Body of pancreas (tissue), 4 donors: ENCODE measurements at places on chromosomes 12 and 14.
A peak's percentile ranks its signal among the peaks of the same experiment; 100 is the strongest.

GRCh38 chr12:599756-600155 lies 63.5 kb downstream of the NINJ2 start:
- DNase-seq: no peak

DNA sequence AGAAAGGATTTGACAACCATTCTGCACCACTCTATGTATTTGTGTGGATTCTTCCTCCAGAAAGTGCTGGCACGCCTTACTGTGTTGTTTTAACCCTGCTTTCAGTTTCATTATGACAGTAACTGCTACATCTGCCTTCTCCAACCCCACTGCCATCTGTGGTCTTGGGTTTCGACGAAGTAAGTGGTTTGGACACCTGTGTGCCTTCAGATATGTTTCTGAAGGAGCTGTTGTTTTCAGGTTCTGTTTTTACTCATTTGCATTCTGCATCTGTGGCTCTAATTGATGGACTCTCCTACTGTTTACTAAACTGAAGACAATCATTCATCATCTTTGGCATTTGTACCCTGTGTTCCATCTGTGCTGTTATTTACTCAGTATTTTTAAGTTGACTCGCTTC lies 4.1 kb downstream of the TSHR start:
- peak; percentile 11 for DNase-seq

DNA sequence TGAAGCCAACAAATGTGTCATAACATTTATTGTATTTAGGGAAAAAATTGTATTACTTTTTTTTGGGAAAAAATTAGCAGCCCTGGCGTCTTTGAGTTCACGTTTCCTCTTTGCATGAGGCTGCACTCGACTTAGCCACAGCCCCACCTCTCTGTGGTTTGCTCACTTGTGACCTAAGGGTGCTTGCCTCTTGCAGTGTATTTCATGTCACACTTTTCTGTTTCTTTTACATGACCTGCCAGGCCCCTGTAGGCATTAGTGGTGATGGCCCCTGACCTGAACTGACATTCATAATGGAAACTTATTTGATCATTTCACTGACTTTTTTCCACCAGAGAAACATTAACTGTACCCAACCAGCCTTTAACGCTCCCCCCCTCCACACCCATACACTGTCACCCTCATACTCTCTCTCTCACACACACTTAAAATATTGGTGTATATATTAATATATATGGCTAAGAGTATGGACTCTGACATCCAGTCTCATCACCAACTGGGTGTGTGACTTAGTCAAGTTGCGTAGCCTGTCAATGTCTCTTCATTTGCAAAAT lies 122.9 kb downstream of the PRKCH start:
- DNase-seq: no peak

- no peak for DNase-seq
Observed at GRCh38 chr14:78425330-78425729, 255.2 kb downstream of the NRXN3 start.

DNA sequence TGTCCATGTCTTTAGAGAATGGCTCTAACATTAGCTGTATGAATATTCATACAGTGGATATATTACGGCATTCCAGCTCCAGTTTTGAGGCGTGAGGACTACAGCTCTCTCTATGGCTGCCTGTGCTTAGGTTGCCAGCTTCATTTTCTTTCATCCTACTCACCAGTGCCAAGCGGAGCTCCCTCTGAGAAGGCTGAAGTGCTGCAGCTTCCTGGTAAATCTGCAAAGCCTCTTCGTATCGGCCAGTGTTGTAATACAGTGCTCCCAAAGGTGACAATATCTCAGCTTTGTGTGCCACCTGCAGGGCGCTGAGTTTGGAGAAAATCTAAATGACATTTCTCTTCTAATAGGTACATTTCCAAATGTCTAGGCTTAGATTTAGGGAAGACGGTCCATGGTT lies 19.8 kb upstream of the OVCH1 start:
- peak; percentile 53 for DNase-seq

DNA sequence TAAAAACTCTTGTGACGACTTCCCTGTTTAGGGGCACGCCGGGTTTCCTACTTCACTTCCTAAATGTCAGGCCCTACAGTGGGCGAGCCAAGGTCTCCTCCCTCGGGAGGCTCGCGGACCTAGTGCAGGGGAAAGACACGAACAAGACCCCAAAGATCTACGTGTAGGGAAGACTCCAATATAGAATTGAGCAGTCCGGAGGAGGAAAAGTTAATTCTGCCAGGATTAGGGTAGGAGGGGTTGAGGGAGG lies 564 bp downstream of the ATXN3 start:
- DNase-seq: peak; percentile 32

DNA sequence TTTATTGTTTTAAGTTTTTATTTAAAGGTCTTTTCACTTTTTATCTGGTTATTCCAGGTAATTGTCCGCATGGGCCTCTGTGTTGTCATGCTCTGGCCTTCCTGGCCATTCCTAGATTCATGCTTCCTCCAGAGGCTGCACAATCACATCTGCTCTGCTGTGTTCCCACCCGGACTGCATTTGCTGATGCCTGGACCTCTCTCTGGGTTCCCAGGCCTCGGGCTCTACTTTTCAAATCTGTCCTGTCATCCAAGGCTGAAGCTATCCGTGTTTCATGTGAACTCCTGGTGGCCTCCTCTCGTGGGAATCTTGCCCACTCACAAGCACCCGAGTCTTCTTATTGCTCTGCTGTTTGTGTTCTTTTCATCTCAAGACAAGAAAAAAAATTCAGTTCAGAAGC lies 16.1 kb upstream of the VDR start:
- DNase-seq: no peak

- DNase-seq: no peak
Observed at GRCh38 chr12:89267404-89267803, 84.9 kb downstream of the DUSP6 start.

GRCh38 chr14:73741386-73741875 lies 27.2 kb upstream of the PNMA1 start:
- DNase-seq: peak; percentile 50

DNA sequence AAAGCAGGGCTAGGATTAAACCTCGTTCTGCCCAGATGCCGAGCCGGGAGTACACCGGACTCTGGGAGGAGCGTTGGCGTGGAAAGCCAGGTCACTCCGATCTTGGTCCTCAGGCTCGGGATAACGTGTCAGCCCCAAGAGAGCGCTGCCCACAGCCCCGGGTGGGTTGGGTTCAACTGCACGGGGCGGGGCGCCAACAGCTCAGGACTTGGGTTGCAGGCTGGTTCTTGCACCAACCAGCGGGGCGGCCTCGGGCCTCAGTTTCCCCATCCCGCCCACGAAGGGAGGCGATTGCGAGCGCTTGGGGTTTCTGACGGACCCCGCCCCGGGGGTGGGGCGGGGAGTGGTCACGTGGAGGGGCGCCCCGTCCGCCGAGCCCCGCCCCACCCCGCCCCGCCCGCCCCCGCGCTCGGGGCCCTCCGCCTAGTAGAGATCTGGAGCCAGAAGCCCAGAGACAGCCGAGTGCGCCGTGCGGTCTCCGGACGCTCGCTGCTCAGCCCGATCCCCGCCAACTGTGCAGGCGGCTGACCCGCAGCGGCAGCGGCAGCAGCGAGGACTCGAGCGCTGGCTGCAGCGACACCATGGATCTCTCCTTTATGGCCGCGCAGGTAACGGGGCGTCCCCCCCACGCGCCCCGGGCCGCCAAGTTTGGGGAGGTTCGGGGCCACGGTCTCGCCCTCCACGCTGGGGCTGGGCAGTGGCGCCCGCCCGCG lies at the start of gene C14orf132:
Gene C14orf132, plus strand, starts transcription at position 443 of the 713 bp plus-strand sequence. Its CDS starts 139 bp downstream, at position 582.
- DNase-seq: peak; percentile 76

DNA sequence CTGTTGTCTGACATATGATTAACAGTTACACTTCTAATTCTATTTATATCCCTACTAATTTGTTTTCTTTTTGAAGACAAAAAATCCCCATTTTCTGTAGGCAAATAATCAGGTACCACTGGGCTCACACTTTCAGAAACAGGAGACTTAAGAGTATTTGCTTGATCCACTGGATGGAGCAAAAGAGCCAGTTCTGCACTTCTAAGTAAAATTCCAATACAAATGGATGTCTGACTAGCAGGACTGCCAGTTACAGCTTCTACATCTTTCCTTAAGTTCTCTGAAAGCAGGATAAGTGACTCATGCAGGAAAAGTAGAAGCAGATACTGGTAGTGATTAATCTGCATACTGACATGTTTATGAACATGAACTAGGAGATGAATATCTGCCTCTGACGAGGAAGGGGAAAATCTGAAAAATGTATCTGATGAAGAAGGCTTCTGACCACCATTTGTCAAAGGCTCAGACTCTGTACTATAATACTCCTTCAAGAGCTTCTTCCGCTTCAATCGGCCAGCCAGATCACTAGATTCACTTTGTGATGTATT lies 73.8 kb upstream of the ANKS1B start:
- DNase-seq: no peak

- no peak for DNase-seq
Observed at GRCh38 chr14:77612011-77612620, 4.3 kb downstream of the SPTLC2 start.

- DNase-seq: no peak
Observed at GRCh38 chr14:64784006-64784405, 79.8 kb downstream of the PLEKHG3 start.

DNA sequence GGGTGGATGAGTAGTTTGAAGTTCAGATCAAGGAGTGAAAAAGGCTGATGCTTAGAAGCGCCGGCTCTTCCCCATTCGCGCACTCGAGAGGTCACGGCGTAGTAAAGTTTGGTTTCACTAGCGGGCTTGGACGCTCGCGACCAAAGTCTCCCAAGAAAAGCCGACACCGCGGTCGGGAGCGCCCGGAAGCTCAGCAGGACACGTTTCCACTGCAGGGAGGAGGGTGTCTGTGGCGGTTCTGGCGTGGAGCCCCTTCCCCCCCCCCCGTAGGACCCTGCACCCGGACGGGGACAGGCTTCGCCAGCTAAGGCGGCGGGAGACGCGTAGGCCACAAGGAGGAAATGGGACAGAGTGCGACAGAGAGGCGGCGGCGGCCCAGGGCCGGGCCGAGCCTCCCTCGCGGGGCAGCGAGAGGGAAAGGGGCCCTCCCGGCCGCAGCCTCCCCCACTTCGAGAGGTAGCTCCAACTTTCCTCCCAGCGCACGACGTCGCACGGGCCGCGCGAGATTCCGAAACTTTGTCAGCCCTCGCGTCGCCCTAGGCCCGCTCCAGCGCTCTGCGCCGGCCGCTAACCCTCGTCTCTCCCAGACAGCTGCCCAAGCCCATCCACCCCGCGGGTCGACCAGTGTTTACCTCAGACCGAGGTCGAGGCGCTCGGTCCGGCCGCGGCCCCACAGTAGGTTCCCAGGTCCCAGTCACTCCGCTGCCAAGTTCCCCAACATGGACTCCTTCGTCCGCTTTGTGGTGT lies 480 bp downstream of the SCAF11 start:
- peak; percentile 67 for DNase-seq

DNA sequence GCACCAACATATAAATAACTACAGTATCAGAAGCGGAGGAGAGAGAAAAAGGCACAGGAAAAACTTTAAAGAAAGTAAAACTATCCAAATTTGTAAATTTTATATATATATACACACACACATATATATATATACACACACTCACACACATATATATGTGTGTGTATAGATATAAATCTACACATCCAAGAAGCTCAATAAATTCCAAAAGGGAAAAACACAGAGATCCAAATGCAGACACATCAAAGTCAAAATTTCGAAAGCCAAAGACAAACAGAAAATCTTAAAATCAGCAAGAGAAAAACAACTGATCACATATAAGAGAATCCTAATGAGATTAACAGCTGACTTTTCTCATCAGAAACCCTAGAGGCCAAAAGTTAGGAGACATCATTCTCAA lies 37.3 kb downstream of the PARP11 start:
- no peak for DNase-seq

GRCh38 chr12:98127336-98127679 lies 388.1 kb upstream of the TMPO start:
- DNase-seq: no peak

- DNase-seq: peak; percentile 64
Observed at GRCh38 chr14:69818758-69819191, 21.7 kb upstream of the SLC10A1 start.

DNA sequence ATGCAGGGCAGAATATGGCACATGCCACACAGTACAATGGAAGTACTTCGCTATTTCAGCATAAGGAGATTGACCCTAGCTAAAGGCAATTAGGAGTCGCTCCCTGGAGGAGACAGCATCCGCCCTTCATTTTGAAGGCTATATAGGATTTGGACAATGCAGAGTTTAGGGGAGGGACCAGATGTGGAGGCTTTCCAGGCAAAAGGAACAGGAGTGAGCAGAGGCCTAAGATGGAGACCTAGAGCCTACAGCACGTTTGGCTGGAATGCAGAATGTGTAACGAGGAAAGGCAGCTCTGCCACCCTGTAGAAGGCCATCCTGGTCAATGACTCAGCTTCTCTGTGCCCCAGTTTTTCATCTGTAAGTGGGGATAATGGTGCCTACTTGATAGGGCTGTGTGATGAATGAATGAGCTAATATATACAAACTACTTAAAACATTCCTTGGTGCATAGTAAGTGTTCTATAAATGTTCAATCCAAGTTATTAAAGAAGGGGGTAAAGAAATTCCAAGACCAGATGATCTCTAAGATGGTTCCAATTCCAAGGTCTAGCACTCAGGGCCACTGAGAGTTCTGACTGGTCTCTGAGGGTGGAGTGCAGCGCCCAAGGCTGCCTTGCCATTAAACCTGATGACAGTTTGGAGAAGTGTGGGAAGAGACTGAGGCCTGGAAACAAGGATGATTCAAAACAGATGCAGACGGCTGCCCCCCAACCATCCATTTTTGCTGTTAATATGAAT lies 54.3 kb upstream of the FRMD6 start:
- DNase-seq: no peak

DNA sequence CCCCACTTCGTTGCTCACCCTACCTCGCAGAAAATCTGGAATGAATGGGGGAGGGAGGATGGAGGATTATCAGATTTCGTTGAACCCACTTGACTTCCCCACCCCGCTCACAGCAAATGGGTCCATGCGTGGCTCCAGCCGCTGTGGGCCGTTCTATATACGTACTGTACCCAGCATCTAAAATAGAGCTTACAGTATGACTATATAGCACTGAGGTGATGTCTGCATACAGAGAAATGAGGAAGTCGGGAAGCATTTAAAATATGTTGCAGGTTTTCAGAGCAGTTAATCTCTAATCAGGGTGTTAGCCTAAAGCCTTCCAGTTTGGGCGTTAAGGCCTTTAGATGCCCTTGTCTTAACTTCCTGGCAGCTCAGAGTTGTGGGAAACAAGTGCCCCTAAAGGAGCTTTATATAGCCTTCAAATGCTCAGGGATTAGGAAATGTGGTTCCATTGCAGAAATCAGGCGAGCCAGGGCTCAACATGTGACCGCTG lies 1.4 kb downstream of the BICDL1 start:
- DNase-seq: no peak

GRCh38 chr14:97219431-97220017 lies 422.3 kb downstream of the VRK1 start:
- no peak for DNase-seq

GRCh38 chr12:75913502-75914351 lies 117.8 kb downstream of the PHLDA1 start:
- DNase-seq: no peak

DNA sequence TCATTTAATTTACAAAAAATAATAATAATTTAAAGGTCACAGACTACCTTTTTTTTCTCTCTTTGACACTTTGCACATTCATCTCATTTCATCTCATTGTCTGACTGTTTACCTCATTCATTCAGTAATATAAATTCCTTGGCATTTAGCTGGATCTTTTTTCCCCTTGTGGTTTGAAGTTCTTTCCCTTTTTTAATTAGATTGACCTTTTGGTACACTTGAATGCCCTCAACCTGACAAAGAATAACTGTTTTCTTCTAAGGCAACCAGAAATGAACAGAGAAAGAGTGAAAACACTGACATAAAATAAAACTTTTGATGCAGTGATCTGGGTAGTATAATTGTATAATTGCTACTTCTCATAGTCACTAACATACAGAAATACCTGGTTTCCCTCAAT lies 774.9 kb upstream of the NOVA1 start:
- DNase-seq: no peak
